ENCODE measurements at places on chromosomes 3 and 15. TPM values are rescaled to one million over a fixed set of nuclear protein-coding genes. Genes with fewer than 3 reads are reported as not detected.

DNA sequence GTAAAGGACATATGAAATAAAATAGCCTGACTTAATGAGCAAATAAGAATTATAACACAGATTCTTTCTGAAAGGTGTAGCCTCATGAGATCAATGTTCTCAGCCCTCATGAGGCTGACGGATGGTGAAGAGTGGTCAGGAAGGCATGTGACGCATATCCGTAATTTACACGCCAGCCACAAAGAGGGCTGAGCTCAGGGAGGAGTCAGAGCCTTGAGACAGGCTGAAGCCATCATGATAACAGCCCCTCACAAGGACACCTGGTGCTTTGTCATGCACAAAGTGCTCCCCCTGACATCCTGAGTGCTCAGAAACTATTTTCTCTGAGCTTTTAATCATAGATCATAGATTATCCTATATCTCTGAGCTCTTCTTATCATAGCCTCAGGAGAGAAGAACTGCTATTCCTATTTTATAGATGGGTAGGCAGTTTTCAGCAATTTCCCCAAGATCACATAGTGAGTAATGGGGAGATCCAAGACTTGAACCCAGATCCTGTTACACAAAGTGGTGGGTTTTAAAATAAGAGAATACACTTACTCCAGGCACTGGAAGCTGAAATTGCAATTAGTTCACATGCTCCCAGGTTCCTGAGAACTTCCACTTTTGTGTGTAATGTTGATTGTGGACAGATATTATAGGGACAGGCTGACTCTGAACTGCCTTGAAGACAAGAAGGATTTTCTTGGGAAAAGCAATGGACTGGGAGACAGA, 267.1 kb downstream of the RPLP1 start:
- DNase-seq = no peak

DNA sequence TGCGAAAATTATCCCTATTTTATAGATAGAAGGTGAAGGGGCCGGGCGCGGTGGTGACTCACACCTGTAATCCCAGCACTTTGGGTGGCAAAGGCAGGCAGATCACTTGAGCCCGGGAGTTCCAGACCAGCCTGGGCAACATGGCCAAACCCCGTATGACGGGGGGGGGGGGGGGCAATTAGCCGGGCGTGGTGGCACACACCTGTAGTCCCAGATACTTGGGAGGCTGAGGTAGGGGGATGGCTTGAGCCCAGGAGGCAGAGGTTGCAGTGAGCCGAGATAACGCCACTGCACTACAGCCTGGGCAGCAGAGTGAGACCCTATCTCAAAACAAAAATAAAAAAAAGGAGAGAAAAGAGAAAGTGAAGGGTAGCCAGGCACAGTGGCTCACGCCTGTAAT, 1.4 kb downstream of the AAGAB start:
- no peak for DNase-seq

DNA sequence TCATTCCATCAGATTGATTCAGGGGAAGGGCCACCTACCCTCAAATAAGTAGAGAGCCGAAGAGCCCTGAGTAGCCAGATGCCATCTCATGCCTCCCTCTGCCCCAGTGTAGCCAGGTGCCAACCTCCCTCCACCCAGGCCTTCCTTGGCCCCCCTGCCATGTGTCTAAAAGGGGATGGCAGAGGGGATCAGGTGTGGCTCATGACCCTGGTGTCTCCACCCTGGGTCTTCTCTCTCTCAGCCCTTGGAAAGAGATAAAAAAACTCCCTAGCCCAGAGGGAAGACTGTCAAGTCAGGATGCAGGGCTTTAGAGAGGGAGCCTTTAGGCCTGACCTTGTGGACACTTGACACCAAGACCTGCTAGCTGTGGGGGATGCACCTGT, 5.2 kb downstream of the GRM2 start:
- DNase-seq = peak; percentile 7

GRCh38 chr3:122456074-122456473, 40.2 kb upstream of the WDR5B start:
- no peak for DNase-seq

GRCh38 chr3:30778933-30779332, 115.5 kb downstream of the GADL1 start:
- no peak for DNase-seq

GRCh38 chr15:33675246-33675645, 293.1 kb upstream of the CHRM5 start:
- DNase-seq = no peak

- DNase-seq = no peak
Measured at GRCh38 chr3:66856533-66856932, 141.6 kb upstream of the KBTBD8 start.

DNA sequence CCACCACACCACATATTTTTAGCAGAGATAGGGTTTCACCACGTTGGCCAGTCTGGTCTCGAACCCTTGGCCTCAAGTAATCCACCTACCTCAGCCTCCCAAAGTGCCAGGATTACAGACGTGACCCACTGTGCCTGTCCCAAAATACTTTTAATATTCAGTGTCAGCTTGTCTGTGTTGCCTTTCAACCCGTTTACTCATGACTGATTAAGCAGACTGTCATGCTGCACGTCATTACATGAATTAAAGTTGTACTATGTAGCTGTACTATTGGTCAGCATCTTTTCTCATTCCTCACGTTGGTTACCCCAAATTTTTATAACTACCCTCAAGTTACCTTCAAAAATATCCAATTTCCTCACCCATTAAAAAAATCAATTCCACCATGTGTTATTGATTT, 48.7 kb upstream of the GADL1 start:
- DNase-seq = no peak

DNA sequence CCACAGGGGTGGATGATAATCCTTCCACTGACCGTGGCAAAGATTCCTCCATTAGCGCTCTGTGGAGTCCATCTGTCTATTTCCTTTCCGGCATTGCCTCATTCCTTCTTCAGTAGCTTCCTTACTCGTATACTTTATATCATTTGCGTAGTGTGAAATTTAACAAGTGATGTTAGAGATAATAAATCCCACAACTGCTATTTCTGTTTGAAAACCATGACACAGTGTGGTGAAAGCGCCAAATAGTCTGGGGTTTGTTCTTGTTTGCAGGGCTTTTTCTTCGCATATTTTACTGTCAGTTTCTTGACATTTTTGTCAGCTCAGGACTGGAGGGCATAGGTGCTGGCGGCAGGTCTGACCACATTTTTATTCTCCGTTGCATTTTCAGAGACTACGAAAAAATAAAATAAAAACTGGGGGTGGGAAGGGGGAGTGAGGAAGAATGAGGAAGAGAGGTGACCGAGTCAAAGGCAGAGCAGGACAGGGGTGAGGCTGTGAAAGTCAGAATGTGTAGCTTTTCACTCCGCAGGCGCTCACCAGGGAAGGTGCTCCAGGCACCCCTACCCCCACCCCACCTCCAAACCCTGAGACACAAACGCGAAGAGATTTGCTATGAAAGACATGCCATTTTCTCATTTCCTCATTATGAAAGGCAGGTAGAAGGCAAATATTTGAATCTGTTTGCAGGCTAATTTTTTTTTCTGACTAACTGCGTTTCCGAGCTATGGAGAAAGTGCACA, 965.0 kb downstream of the MCTP2 start:
- DNase-seq = no peak

GRCh38 chr15:71013446-71013845, 101.8 kb upstream of the THSD4 start:
- DNase-seq = no peak

DNA sequence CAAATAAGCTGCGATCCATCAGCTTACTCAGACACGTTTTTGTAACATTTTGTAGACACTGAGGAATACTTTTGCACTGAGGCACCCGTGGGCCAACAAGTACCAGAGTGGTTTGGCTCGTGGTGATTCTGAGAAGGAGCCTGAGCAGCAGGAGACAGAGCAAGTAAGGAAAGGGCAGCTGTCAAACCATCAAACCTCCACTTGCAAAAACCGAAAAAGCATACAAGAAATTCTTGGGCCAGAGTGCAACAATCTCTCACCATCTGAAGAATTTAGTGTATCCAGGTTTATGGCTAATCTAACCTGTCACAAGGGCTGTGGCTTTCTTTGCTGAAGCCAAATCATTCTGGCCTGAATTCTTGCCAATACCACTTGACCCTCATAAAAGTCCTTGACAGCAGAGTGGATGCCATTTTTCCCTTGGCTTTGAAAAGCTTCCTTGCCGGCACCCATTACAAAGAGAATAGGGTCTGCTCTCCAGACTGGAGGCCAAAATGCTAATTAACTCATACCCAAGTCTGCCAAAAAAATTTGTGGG, 56.7 kb downstream of the MYO1E start:
- DNase-seq = no peak

DNA sequence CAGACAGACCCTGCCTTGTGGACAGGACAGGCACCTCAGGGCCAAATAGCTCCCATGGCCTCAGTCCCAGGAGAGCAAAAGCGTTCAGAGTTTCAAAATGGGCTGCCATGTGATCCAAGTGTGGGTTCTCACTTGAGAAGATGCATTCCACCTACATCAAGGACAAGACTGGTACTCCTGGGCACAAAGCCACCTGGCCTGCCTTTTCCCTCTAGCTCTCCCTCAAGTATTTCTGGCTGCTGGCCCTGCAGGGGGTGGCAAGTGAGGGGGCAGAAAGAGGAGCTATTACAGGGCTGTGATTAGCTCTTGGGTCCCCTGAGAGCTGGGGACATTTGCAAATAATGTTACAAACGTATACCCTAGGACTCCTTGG, 6.5 kb upstream of the COL7A1 start:
- no peak for DNase-seq

DNA sequence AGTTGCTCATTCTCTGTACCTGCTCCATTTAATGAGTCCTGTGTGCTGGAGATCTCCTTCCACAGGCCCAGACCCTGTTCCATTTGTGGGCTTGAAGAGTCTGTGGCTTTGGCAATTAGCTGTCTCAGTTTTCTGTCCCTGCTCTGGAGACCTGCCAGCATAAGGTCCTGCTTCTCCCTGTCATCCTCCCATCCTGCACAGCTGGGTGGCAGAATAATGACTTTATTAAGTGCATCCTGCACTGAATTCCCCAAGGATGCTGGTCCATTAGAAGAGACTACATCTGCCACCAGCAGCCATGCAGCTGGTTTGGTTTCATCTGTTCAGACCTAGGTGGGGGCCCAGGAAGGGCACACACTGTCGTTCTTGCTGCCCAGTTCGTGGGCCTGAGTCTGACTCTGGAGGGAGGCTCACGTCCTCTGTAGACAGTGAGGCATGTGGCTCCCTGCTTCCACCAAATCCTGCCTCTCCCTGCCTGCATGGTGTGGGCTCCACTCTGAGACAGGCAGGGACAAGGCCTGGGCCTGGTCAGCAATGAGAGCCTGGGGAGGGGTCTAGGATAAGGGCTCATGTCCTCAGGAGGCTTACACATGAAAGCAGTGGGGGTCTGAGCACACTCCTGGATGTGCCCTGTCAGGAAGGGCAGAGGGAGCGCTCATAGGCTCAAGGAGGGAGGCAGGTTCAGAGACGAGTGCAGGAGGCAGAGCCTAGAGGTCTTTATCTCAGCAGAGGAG, 78.4 kb upstream of the PRR23E start:
- DNase-seq = peak; percentile 28

DNA sequence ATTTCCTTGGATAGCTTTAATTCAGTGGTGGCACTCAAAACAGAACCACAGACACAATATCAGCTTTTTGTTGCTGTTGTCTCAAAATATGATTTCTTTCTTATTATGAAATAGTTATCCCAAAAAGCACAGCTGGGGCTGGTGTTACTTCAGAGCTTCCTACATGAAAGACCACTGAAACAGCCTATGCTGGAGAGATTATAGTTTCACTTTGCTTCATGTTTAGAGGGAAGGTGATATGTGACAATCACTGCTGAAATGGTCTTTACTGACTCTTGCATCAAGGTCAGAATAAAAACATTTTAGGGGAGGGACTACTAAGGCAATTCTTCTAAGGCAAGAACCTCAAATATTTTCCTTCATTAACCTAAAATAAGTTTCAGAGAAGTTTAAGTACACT, 190.7 kb downstream of the TNIK start:
- no peak for DNase-seq

DNA sequence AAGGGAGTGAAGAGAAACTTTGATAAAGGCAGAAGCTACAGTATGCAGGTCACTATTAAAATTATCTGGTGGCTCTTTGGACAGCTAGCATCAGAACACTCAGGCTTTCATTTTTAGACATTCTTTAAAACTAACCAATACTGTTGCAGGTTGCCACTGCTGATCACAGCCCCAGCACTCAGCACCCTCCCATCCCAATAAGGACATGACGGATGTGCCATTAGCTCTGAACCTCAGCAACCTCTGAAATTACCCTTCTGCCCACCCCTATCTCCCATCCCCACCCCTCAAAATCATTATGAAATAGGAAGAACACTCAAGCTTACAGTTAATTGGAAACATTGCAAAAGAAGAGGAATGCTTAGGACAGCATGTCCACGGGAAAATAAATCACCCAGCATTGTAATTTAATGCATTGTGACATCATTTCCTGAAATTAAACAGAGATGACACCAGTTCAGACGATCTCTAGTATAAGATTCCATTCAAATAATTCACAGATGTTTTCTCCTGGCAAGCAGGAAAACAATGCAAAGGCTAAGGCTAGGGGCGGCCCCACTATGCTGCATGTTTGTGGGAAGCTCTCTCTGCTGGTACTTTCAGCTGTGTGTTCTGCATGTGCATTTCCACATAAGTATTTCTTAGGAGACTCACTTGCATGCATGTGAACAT, 71.6 kb downstream of the MEIS2 start:
- DNase-seq = no peak

GRCh38 chr3:170355738-170356595, 1.5 kb upstream of the SKIL start:
- DNase-seq = peak; percentile 69

- peak; percentile 65 for DNase-seq
Measured at GRCh38 chr3:32237670-32238452, 619 bp upstream of the CMTM8 start.

DNA sequence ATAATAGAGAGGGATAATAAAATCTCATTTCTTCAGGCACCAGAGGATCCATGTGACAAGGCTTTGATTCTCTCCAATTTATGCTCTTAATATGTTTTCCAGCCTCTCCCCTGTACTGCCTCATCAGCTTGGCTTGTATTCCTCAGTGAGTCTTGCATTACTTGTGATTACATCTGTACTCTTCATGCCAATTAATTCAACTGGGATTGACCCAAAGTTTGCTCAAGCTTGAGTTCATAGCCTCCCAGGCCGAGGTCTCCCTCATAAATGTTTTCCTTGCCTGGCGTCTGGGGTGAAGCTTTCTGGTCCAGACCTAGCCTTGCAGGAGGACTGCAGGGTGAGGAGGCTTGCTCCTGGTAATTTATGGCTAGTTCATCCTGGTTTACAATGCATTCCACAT, 146.9 kb downstream of the CHST2 start:
- DNase-seq = no peak

- no peak for DNase-seq
Measured at GRCh38 chr3:25073423-25073822, 354.6 kb upstream of the RARB start.

GPR62 gene
- 0.13 TPM for total RNA-seq

PAQR9 gene
- 0.13 TPM for total RNA-seq

PIF1 gene
- 0.76 TPM for total RNA-seq

THSD4 gene
- 21.1 TPM for total RNA-seq

FBLN2 gene
- 236 TPM for total RNA-seq

PCOLCE2 gene
- total RNA-seq = 22.6 TPM

MCTP2 gene
- total RNA-seq = 32.3 TPM

ATP10A gene
- total RNA-seq = 5.7 TPM

PDZRN3 gene
- total RNA-seq = 37.9 TPM

RBMS3 gene
- 161 TPM for total RNA-seq

PLA2G4B gene
- total RNA-seq = 9.8 TPM

GOLGA8O gene
- total RNA-seq = 9.9 TPM

SNAP23 gene
- 75.7 TPM for total RNA-seq

ANKRD34C gene
- total RNA-seq = 0.13 TPM

ISG20 gene
- 20.2 TPM for total RNA-seq

BMF gene
- 15.0 TPM for total RNA-seq
